Activated CD4-positive, alpha-beta T cell treated with anti-CD3 and anti-CD28 coated beads, Interleukin-2, amount 50 U/mL, for 4 hours (primary cell): ENCODE measurements at places on chromosomes 6 and 20.

- DNase-seq = no peak
Measured at GRCh38 chr6:44542401-44543116, 155.1 kb downstream of the CDC5L start.

DNA sequence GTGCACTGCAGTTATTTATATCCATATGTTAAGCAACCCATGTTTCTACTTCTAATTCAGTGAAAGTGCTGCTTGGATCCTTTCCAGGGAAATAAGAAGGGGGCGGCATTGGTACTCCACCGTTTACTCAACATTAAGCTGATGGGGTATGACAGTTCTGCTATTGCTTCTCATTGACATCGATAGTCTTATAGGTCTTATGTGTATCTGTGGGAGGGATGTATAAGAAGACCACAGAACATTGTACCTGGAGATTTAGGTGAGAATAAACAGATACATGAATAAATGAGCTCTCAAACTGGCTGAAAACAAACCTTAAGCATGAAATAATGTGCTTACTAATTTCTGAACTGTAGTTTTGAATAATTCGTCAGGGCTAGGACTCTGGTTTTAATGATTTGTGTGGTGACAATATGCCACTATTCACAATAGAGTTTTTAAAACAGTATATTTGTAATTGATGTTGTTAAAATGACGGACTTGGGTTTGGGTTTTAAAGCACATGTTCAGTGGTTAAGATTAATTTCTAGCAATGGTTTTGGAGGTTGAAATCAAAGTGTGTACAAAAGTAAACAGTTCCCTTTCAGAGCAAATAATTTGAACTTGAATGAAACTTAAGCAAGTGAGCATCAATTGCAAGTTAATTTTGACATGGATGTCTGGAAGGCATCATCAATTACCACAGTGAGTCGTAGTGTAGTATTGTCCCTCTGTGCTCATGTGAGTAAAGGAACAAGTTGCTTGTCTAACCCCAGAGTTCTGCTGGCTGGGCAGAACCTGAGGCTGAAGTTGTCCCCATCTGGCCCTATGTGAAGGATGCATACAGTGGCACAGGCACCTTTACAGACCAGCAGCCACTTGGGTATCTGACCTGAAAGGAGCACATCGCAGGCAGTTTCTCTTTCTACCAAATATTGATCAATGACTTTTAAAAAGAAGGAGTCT, 84.7 kb upstream of the SUPT3H start:
- no peak for DNase-seq

DNA sequence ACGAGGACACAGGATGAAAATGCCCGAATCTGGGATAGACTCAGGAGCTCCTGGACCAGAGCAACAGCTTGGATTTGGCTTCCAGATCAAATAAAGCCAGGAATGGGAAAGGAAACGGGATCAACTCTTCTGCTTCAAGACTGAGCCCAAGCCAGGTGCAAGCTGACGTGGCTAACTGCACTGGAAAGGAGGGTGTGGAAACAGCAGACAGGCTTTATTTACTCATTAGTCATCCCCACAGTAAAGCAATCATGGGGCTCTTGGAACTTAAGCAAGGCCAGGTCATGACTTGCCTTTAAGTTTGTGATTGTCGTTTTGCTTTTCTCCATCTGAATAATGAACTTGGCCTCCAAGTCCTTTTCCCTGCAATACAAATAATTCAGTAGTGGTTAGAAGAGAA, 45.2 kb downstream of the KIF16B start:
- no peak for DNase-seq

DNA sequence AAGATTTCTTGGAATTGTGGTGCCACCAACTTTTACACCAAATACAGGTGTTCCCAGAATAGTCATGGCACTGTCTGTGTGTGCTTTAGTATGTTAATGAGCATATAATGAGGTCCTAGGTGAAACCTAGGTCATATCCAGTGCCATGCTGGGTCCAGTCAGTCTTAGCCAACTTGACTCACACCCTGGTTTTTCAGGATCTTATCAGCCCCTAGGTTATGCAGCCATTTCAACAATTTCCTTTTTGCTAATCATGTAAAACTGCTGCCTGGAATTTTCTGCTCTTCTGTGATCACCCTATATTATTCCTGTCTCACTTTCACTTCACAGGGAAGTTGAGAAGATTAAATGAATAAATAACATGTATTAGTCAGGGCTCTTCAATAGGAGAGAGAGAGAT, 23.7 kb downstream of the SDHAF4 start:
- no peak for DNase-seq

GRCh38 chr20:4091490-4092479, 76.4 kb upstream of the RNF24 start:
- DNase-seq = peak; percentile 24

DNA sequence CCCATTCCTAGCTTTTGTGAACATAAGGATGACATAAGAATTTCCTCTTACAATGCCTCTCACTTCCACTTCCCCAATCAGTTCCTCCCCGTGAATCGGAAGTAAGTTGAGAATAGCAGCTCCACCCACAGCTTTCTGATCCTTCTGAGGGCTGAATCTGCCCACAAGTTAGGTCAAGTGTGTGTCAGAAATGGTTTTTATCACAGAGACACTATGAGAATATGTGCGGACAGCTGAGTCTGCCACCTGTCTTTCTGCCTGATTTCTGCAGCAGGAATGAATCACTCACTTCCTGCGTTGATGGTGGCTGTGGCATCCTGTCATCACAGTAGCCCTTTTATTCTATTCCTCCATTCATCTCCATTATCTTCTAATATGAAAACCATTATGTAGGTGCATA, 70.2 kb downstream of the RIN2 start:
- no peak for DNase-seq

GRCh38 chr6:138524526-138524925, 25.2 kb upstream of the NHSL1 start:
- DNase-seq = no peak

DNA sequence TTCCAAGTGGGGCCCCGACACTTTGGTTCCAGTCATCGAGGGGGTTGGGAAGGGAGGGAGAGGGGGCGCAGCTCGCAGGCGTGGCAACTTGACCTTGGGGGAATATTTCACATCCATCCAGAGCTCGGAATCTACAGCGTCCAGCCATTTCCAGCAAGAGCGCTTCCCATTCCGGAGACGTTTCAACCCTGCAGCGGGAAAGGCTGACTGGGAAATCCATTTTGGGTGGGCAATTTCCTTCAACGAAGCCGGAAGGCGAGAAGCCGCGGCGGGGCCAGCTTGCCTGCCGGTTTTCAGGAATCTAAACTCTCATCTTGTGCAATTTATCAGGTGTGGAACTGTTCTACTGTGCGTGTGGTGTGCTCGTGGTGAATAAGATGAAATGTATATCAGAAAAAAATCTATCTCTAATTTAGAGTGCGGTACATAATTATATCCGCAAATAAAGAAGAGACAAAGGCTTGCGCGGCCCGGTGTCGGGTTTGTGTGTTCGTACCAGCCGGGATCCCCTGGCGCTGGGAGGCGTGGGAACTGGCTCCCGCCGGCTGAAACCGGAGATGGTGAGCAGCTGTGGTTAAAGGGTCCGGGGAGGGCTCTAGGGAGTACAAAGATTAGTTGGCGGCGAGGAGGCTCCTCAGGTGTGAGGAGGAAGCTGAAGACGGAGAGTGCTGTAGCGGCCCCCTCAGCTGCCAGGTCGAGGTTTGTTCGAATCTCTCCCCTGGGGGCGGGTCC, 4.8 kb downstream of the SLC32A1 start:
- no peak for DNase-seq

GRCh38 chr6:110490110-110490509, 13.7 kb upstream of the SLC22A16 start:
- no peak for DNase-seq

DNA sequence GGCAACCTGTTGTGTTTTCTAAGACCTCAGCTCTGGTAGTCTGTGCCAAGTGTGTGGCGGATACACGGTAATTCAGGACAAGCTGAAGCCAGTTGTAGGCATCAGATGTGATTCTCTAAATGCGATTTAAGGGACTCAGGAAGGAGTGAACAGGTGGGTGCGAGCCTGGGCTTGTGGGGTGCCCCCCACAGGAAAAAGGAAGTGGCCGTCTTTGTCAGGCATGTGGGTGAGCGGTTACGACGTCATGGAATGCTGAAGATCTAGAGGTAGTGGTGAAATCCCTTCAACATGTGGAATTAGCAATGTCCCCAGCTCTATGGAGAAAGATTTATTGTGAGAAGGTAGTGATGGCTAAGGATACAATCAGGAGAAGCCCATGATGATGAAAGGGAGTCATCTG, 95.1 kb upstream of the EXOC2 start:
- DNase-seq = no peak

DNA sequence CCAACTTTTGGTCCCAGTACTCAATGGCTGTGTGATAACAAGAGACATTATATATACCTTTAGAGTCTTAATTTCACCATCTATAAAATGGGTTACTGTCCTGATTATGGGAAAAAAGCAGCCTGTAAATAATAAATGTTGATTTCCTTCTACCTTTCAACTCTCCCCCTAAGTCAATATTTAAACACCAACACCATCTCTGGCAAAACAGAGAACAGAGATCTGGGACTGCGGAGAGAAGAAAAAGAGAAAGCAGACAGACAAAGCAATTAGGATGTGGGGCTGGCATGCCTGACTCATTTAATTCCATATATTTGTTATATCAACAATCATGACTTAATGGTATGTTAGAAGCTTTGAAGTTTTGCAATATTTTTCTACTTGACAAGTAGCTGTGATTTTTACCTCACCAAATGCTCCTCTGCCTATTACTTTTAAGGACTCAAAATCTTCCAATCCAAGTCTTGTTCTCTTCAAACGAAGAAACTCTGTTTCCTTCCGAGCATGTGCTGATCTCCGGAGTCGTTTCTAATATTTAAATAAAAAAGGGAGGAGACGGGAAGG, 23.3 kb downstream of the STK38 start:
- no peak for DNase-seq

- DNase-seq = peak; percentile 26
Measured at GRCh38 chr20:46308258-46309157, at the start of gene CDH22. Gene CDH22 (minus strand): TSS chr20:46308498. CDS start chr20:46251294, 57,204 bp downstream.

DNA sequence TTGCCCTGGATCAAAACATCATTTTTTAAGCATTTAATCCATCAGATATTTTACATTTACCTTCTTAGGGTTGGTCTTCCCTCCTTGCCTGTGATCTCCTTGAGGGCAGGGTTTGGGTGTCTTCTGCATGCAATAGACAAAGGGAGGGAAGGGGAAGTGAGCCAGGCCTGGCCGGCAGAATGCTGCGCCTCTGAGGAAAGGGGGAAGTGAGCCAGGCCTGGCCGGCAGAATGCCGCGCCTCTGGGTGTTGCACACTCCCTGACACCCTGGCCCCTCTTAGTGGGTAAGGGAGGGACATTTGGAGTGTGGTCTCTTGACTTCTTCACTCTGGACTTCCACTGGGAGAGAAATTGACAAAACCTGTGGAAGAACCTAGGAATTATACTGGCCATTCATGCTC, 12.4 kb downstream of the PSMF1 start:
- no peak for DNase-seq

DNA sequence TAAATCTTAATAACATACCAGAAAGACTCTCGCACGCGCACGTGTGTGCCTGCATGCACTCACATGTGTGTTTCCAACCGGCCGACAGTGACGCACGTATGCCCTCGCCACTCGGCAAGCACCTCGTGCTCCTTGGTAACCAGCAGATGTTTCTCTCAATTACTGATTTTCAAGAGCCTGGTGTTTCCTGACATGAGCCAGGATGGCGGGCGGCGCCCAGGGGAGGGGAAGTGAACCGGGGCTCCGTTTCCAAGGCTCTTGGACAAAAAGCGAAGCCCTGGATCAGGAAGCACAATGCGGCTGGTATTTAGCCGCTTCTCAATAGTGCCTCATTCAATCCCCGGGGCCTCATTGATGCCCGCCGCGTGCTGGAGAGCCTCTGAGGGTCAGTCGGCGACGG, 37.7 kb downstream of the PMEPA1 start:
- DNase-seq = no peak

GRCh38 chr6:65416621-65417020, 290.4 kb downstream of the EYS start:
- no peak for DNase-seq

GRCh38 chr6:89146718-89147700, 1.2 kb downstream of the PM20D2 start:
- no peak for DNase-seq

- no peak for DNase-seq
Measured at GRCh38 chr20:3031524-3032147, 11.8 kb upstream of the GNRH2 start.

- DNase-seq = no peak
Measured at GRCh38 chr6:4942673-4943009, 61.2 kb downstream of the RPP40 start.

DNA sequence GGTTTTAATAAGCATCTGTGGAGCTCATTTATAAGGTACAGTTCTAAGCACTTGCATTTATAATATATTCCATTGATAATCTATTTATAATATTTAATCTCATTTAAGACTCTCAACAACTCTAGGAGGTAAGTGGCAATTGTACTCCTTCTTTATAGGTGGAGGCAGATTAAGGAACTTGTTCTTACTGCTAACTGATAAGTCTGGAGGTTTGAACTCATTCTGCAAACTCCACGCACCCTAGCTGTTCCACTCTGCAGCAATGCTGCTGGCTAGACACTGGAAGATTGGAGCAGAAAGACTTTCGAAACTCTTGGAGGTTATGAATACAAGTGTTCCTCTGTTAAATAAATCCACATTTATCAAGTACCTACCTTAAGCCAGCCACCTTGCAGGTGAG, 793 bp upstream of the HDAC2 start:
- DNase-seq = no peak

DNA sequence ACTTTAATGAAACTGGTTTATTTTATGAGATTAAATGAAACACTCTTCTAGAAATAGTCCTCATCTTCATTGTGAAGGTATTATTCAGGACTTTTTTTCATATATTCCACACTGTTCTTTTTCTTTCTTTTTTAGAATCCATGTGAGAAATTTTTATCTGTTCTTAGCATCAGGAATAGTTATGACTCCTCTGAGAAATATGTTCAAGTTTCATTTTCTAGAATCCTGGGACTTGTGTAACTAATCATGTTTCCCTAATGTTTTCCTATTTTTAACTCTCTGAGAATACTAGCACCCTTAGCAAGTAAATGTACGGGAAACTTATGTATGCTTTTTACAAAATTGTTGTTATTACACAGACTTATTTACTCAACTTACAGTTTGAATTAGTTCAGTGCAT, 407.8 kb downstream of the CBLN4 start:
- no peak for DNase-seq

DNA sequence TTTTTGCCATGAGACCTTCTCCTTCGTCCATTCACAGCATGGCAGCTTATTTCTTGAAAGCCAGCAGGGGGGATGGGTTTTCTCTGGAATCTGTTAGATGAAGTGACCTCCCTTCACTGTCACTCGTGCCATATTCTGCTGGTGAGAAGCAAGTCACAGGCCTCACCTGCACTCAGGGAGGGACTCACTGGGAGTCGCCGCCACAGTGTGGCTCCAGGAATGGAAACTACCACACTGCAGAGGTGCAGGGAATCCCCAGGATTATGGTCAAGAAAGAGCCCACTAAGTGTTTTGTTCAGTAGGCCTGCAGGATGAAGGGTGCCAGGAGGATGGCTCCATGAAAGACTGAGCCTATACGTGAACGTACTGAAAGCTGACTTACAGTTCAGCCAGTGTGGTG, 161.1 kb upstream of the AKAP12 start:
- DNase-seq = no peak
